ENCODE measurements at places on chromosomes 3 and 15.
A peak's percentile ranks its signal among the peaks of the same experiment; 100 is the strongest.

GRCh38 chr3:41190509-41191284, 8.6 kb upstream of the CTNNB1 start:
- DNase-seq, result no peak

DNA sequence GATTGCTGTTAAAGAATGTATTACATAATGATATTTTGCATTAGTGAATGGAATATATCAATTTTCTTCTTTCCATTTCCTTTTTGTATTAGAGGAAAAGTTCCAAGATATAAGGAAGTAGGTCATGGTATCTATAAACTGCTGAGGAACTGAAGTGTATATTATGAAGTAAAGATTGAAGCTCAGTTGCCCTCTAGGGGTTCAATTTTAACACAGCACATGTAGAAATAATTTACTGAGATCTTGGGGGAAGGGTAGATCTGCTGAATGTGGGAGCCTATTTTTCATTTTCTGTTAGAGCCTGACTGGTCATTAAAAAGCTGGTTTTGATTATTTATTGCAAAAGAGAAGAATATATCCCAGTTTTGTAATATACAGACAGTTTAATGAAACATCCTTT, 45.2 kb downstream of the CMC1 start:
- DNase-seq, result no peak

DNA sequence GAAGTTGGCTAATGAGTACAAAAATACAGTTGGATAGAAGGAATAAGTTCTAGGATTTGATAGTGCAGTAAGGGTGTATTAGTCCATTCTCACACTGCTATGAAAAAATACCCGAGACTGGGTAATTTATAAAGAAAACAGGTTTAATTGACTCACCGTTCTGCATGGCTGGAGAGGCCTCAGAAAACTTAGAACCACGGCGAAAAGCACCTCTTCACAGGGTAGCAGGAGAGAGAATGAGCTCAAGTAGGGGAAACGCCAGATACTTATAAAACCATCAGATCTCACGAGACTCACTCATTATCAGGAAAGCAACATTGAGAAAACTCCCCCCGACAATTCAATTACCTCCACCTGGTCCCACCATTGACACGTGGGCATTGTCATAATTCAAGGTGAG, 483.3 kb downstream of the TUSC7 start:
- no peak for DNase-seq

DNA sequence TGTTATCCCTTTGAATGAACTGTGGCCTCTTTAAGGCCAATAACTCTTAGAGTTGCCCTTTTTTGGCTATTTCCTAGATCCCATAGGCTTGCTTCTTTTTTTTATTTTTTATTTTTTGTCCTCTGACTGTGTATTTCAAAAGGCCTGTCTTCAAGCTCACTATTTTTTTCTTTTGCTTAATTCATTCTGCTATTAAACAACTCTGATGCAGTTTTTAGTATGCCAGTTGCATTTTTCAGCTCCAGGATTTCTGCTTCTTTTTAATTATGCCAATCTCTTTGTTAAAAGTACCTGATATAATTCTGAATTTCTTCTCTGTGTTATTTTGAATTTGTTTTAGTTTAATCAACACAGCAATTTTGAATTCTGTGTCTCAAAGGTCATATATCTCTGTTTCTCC, 912.1 kb downstream of the PLOD2 start:
- DNase-seq, result no peak

- DNase-seq, result peak; percentile 100
Measured at GRCh38 chr3:5187156-5187919, at the start of gene EDEM1. Gene EDEM1 (plus strand): TSS chr3:5187707. CDS start chr3:5187806, 99 bp downstream.

DNA sequence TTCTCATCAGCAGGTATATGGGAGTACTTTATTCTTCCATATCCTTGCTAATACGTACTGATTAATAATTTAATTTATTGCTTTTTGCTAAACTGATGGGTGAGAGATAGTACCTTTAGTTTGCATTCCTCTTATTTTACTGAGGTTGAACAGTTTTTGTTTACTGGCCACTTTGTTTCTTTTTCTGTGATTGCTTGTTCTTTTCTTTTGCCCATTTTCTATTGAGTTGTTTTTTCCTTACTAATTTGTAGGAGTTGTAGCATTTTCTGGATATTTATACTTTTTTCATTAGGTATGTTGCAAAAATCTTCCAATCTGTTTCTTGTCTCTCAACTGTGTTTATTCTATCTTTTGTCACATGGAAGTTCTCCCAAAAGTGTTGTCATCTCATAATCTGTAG, 4.8 kb downstream of the PDCD6IP start:
- no peak for DNase-seq

DNA sequence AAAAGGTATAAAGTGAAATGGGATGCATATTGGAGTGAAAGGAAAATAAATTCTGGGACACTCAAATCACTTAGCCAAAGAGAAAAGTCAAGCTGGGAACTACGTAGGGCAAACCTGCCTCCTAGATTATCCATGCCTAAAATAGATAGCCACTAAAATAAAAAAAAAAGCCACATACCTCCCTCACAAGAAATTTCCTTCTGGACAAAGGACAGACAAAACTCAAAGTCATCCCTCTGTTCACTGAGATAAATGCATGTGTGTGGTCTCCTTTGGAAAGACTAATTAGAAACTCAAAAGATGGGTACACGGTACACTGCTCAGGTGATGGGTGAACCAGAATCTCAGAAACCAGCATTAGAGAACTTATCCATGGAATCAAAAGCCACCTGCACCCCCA, 65.2 kb upstream of the MME start:
- DNase-seq, result no peak

DNA sequence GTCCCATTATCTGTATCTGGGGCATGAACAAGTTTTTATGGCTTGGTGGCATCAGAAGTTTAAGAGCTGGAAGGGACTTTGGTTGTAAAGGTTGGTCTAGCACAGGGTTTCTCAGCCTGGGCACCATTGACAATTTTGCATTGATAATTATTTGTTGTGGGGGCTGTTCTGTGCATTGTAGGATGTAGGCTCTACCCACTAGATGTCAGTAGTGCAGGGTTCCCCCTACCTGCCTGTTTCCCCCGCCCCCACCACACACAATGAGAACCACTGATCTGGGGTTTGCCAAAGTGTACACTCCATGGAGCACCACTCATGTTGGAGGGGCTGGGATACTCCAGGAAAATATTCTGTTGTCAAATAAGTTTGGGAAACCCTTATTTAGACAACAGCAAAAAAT, 42.7 kb downstream of the PLCL2 start:
- no peak for DNase-seq

- DNase-seq, result no peak
Measured at GRCh38 chr3:46110701-46111493, 83.6 kb upstream of the XCR1 start.

DNA sequence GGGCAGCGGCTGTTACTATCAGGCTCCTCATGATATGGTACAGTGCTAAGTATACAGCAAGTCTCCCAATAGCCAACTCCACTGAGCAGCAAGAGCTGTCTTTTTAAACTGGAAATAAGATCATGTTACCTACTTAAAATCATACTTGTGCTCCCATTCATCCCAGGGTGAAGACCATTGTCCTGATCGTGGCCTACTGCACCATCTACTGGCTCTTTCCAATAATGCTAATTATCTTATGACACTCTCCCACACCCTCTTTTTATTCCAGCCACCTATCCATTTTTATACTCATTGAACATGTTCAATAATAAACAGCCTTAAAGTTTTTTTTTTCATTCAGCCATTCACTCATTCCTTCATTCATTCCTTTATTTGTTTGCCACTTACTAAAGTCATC, 117.7 kb downstream of the GBE1 start:
- DNase-seq, result no peak

DNA sequence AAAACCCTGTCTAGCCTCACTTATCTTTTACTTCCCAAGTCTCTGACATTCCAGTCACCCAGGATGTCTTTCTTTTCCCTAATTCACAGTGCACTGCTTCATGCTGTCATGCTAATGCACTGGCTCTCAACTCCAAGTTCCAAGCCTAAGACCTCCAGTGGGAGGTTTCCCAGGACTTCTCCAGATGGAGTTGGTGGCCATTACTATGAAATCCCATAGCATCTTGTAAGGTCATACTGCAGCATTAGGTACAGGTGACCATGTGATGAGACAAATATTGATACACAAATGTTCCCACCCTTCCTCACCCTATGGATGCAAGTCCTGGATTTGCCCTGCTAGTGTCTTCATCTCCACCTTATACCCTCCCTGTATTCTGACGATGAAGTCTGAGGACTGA, 138.6 kb upstream of the PRICKLE2 start:
- no peak for DNase-seq

DNA sequence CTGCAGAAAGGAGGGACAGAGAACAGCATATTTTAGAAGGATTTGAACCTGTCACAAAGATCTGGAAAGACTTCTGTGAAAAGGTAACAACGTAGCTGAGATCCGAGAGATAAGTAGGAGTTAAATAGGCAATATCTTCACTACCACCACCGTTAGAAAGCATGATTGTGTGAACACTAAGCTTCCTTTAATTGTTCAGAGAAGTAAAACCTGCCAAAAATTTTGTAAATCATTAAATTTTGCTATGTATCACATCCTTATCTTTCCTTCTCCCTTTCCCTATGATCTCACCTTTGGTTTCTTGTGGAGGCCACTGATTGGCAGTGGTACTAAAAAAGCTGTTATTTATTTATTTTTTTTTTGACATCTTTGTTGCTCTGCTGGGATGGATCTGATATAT, 346.9 kb downstream of the NLGN1 start:
- DNase-seq, result no peak

DNA sequence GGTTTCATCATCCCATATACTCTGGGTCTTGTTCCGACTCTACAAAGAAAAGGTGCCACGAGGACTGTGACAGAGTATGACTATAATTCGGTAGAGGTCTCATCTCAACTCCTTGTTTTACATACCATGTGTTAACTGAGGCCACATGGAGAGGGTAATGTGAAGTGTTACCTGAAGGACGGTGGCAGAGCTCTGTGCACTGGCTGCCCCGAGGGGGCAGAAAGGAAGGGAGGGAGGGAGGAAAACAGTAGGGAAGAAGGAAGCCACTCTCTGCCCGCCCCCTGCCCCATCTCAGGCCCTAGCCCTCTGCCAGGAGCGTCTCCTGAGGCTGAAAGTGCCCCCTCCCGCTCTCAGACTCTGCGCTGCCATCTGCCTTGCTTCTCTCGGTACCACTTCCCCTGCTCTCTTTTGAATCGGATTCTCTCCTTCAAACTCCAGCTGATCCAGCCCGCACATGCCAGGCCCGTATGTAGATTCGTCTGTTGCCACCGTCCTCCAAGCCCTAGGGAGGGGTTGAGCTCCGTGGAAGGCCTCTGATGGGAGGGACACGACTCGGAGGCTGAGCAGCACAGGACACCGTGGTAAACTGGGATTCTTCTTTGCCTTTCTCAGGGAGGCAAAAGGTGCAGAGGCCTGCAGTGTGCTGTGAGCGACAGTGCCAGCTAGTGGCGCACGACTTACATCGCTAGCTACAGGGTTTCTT, 70.5 kb upstream of the ATP10A start:
- peak; percentile 79 for DNase-seq

DNA sequence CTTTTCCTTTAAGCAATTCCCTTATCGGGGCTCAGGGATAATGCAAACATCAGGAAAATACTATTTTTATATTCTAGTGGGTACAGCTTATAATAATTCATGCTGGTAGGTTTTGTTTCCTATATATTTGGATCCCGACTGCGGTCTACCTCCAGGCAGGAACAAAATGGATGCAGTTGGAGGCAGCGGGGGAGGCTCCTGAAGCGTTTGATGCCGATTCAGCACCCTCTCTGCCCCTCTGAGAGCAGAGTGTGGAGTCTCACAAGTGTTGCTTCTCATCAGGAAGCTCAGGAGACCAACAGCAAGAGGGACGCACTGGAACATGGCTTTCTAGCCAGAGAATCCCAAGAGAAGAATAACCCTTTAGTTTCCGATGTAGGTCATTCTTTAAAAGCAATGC, 104.9 kb downstream of the RORA start:
- no peak for DNase-seq

DNA sequence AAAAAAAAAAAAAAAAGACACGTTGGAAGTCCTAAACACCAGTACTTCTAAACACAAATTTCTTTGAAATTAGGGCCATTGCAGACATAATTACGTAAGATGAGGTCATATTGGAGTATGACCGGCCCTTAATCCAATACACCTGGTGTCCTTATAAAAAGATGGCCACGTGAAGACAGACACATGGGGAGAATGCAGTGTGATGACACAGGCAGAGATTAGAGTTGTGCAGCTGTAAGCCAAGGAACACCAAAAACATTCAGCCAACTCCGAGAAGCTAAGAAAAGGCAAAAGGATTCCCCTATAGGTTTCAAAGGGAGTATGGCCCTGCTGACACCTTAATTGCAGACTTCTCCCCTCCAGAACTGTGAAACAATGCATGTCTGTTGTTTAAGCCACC, 379.0 kb upstream of the PDZRN3 start:
- no peak for DNase-seq

DNA sequence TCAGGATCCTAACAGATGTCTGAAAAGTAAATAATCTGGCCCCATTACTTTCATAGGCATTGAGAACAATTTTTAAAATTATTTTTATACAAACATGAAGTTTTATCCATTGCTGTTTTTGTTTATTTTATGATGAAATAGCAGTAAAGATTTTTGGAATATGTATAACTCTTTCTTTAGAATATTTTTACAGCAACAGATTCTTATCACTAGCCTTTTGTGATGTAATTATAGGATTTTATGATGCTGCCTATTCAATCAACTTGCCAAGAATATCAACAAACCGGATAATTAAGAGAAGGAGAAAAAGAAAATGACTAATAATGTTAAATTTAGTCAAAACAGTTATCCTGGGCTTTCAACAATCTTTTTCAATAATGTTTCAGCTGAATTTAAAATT, 386.3 kb downstream of the ZIC1 start:
- DNase-seq, result no peak

DNA sequence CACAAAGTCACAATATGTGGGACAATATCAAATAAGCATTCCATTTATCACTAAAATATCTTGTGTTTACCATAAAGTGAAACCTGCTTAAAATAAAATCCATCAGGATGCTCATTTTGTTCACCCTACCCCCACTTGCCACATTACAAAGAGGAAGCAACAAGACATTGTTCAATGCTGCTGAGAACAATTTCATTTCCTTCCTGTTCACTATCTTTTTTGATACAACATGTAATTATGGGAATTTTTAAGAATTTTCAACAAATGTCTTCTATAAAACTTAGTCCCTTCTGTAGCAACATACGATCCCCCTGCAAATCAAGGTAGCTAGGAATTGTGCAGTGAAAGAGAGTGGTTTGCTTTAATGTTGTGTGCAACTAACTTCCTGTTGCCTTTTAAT, 34.9 kb upstream of the GPR160 start:
- DNase-seq, result no peak

DNA sequence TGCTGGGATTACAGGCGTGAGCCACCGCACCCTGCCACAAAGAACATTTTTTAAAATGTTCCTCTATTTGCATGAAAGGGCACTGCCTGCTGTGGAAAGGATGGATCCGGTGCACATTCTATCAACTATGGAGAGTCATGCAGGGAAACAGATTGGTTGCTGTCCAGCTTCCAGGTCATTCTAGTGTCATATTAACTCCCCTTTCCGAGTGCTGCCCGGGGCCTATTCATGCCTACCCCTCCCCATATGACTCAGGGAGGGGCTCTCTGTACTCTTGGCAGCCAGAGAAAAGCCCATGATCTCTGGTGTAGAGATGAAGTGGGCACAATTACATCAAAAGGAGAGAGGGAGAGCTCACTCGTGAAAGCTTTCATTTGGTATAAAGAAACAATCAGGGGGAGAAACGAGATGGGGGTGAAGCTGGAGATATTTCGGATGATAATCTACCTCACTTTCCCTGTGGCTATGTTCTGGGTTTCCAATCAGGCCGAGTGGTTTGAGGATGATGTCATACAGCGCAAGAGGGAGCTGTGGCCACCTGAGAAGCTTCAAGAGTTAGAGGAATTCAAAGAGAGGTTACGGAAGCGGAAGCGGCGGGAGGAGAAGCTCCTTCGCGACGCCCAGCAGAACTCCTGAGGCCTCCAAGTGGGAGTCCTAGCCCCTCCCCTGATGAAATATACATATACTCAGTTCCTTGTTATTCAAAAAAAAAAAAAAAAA, 16.1 kb upstream of the AHSG start:
- no peak for DNase-seq

All from activated T-cell treated with anti-CD3 and anti-CD28 coated beads, Interleukin-2, amount 50 U/mL, for 24 hours (primary cell).